HCT116 (cell line): ENCODE measurements at places on chromosomes 6 and 20.

- no peak for DNase-seq
Measured at GRCh38 chr6:78483553-78484197, 383.7 kb upstream of the IRAK1BP1 start.

GRCh38 chr6:142279350-142280180, 22.2 kb upstream of the ADGRG6 start:
- DNase-seq, result no peak

- peak; percentile 41 for DNase-seq
Measured at GRCh38 chr20:17854307-17854903, 114.2 kb downstream of the SNX5 start.

DNA sequence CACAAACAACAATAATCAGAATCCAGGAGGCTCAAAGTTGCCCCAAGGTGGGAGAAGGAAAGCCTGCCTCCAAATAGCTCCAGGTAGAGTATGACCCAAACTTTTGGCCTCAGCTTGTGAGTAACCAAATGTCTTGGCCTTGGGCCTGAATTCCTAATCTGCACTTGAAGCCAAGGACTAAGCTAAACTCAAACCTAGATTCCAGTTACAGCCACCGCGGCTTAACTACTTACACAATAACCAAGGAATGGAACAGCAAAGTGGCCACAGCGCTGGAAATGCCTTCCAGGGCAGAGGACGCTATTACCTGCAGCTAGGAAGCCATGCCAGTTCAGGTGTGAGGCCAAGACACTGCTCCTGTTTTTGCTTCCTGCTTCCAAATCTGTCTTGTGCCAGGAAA, 4.6 kb downstream of the NINL start:
- no peak for DNase-seq

GRCh38 chr6:41573985-41574384, 27.8 kb downstream of the FOXP4 start:
- DNase-seq, result no peak

- no peak for DNase-seq
Measured at GRCh38 chr20:9974324-9974723, 60.5 kb upstream of the ANKEF1 start.

DNA sequence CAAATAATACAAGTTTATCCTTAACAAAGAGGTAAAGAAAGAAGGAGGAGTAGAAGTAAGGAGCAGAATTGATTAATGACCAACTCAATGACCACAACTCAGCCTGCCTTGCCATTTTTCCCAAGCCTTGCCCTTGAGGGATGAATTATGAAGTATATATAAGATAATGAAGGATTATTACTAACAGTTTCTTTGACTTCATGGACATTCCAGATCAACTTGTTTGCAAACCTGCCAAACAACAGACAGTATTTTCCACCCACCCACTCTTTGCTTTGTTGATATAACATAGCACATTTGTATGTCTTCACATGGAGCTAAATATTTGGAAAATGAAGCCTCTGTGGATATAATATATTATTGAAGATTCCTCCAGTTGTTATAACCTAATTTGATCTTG, 9.9 kb upstream of the C6orf141 start:
- DNase-seq, result no peak

DNA sequence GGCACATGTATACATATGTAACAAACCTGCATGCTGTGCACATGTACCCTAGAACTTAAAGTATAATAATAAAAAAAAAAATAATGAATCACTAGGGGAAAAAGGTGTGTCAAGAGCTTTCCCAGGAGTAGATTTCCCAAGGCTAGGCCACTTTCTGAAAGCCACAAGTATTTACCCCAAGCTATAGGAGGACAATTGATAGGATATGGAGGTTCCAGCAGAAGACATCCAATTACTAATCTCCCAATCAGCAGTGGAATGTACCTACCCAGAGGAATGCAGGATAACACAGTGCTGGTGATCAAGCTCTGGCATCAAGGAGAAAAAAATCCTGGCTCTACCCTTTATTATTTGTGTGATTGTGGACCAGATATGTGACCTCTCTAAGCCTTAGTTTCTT, 562.7 kb downstream of the RFPL4B start:
- DNase-seq, result no peak

DNA sequence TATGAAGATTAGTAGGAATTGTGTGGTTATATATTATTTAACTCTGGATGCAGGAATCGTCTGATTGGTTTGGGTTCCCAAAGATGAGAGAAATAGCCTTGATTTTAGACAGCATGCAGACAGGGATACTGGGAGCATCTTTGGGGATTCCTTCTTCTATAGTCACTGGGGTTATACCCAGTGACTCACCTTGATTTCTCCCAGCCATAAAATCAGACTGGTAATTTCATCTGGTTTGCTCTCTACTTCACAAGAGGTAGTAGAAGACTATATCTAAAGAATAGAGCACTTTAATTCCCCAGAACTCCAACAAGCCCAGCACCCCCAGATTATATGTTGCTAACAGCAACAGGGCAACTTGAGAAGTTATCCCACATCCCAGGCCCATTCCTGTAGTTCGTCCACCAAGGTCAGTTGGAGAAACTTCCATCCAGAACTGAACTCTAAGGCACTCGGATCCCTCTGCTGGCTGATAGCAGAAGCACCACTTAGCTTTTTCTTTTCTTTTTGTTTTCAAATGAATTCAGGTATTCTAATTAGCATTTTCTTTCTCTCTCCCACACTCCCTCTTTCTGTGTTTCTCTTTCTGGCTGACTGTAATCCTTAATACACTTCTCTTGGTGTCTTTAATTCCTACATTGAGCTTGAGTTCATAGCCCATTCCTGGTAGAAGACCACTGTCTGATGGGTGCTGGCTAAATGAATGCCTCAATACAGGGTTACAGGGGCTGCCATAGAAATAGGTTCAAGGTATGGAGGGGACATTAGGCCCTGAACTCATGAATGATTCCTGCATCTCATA, 20.4 kb upstream of the EFHC1 start:
- DNase-seq, result no peak

DNA sequence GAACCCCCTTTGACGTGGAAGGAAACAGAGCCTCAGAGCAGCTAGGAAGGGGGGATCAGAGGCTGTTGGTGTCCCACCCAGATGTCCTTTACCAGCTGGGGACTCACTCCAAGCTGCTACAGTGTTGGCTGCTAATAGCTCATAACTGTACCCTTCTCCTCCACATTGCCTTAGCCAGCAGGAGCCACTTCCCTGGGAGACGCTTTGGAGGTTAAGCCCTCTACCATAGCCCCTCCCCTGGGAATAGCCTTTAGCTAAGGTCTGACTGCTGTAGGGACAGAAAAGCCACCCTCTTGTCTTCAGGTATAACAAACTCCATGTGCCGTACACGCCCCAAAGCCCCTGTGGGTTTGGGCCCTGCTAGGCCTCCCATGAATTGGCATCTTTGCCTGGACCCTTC, 238.6 kb downstream of the LRFN2 start:
- no peak for DNase-seq

GRCh38 chr6:30074331-30075093, 1.1 kb downstream of the RNF39 start:
- no peak for DNase-seq

DNA sequence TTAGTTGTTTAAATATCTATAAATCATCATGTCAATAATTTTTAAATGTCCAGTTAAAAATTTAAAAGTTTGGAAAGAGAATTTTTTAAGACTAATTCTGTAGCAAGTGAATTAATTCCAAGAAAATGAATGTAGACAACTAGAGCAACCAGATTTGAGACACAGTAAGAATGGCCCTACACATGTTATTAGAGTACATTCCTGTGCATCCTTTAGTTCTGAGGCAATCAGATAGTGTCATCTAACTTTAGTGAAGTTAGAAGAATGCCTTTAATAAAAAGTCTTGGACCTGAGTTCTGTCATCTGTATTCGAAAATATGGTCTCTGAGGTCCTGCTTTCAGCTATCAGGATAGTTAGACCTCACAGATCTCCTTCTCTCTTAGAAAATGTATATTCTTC, 63.7 kb downstream of the HIVEP2 start:
- no peak for DNase-seq

DNA sequence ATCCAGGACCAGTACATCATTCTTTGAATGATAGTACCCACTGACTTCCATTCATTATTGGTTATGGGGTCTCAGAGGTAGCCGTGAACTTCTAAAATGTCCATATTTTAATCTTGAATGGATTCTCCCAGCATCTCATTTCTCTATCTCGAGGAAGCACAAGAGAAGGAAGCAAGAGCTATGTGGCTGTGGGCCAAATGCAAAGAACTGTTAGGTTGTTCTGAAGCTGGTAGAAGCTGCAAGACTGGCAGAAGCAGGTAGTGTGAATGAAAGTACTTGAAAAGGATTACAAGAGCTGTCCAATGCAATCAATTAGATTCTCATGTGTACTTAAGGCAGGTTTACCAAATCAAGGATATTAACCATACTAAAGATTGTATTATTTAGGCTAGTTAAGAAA, 1131.8 kb downstream of the GRIK2 start:
- no peak for DNase-seq

DNA sequence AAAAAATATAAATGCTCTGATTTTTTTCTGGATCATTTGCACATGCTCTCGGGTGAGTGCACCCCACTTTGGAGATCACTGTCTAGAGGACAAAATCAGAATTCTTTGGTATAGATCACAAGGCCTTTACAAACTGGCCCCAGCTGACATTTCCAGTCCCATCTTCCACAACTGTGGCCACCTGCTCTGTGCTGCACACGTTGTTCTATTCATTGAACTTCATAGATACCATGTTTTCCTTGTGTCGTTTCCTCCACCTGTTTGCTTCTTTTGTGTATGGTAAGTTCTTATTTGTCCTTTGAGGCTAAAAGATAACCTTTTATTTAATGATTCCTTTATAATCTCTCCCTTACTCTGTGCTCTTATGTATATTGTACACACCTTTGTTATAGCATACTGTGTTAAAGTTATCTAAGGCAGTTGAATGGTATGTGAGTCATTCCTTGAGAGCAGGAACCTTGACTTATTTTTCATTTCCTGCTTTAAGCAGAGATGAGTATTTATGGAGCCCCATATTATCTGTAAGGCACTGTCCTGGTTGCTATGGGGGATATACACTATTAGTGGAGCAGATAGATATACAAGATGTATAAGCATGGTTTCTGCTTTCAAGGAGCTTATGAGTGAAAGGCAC, 12.0 kb upstream of the SLC17A5 start:
- no peak for DNase-seq

GRCh38 chr6:97712751-97713150, 429.7 kb upstream of the MMS22L start:
- no peak for DNase-seq

DNA sequence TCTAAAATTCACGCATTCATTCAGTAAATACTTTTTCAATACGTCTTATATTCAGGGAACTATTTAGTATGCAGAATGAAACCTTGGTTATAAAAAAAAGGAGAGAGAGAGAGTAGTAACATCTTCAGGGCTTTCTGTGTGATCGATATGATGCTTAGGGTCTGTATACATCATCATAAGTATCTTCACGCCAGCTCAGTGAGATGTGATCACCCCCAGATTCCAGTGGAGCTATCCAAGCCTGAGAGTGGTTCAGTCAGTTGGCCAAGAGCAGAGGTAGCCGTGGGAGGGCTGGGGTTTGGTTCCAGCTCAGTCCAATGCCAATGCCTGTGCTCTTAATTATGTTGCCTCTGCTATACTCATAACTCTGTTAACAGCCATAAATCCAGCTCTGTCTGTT, 8.6 kb downstream of the CD83 start:
- DNase-seq, result no peak

DNA sequence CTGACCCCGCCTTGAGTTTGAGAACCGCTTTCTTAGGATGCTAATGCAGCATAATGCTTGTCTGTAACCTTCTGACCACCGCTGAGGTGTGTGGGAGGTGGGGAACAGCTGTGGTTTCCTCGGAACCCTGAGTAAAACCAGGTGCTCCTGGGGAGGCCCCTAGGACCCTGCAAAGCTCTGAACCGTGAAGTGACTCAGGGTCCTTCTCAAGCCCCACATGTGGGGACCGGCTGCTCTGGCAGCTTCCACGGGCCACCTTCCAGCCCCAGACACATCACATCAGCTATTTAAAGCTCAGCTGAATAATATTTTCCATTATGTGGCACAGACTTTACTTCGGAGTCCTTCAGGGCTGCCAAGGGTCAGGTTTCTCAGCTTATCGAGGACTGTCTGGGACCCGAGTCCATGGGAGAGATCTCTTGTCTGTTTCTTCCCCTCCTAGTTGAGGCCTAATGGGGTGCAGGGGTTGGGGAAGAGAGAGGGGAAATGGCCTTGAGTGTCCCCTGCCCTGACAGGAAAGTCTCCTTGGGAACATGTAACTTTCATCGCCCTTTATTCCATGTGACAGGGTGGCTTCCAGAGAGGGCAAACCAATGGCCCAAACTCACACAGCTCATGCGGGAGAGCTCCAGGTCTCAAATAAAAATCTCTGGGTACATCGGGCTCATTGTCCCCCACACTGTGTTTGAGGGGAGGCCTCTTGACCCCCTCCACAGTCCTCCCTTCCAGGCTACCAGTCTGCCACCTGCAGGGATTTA, 186.1 kb upstream of the SLC24A3 start:
- DNase-seq, result no peak

DNA sequence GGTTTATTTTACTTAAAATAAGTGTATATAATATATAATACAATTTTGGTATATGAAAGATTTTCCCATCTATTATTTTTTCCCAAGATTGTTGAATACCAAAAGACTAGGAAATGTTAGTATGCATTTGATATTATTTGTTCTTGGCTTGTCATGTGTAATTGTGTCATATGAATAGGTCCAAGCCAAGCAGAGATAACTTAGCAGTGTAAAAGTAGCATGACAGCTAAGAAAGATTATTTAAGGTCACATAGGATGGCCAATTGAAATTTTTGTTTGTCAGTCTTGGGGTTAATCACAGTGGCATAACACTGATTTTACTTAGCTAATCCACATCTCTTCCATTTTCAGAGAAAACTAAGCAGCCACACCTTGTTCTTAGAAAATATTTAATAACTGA, 38.8 kb upstream of the RSPO3 start:
- DNase-seq, result no peak

- no peak for DNase-seq
Measured at GRCh38 chr20:18971121-18971520, 157.5 kb downstream of the SCP2D1 start.

DNA sequence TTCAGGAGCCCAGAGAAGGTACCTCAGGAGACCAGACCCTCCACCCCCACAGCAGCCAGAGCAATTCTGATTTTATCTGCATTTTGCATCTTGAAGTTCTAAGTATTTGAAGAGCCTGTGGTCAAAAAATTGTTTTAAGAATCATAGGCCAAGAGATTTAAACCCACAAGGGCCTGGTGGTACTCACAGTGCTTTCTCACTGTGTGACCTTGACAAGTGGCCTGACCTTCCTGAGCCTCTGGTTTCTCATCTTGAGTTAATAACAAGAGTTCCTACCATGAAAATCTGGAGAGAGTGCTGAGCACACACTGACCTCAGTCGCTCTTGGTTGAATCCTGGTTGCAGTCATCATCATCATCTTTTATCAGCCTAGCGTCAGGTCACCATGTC, 45.4 kb upstream of the ID1 start:
- DNase-seq, result no peak

- DNase-seq, result no peak
Measured at GRCh38 chr6:43744931-43745727, 24.9 kb upstream of the VEGFA start.

- DNase-seq, result no peak
Measured at GRCh38 chr6:162468326-162468725, 259.2 kb downstream of the PRKN start.
